ENCODE measurements at places on chromosomes 4 and X.

- DNase-seq = no peak
Observed at GRCh38 chr4:95761426-95761825, 78.5 kb upstream of the PDHA2 start.

DNA sequence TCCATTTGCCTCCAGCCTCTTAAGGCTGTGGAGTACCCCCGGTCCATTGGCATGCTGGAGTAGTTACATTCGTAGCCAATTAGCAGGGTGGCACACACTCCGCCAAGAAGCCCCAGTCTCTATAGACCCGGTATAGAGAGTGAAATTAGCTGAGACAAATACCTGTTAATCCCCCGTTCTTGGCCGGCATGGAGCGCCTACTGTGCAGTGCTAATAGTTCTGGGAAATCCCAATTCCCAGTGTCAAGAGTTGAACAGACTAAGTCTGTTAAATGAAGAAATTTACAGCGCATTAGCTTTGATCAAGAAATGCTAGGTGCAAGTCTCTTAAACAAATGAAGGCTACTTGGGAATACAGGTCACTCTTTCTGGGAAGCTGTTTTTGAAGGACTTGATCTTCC, 127.8 kb upstream of the ARX start:
- no peak for DNase-seq

DNA sequence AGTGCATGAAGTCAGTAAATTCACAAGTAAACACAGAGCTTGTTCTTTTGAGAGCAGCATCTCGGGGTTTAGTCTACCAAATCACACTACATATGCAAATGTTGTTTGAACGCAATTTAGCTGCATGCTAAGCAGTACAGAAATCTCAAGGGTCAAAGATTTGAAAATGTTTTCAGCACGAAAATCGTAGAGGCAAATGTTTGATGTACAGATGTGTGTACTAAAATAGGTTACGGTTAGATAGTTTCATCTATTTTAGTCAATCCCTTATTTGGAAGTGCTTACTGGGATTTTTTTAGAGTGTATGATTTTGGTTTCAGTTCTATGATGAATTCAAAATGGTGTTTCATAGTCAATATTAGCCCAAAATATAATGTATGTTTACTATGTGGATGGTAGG, 1928.2 kb upstream of the TENM3 start:
- DNase-seq = no peak

- DNase-seq = no peak
Observed at GRCh38 chr4:85393201-85393600, 81.7 kb upstream of the ARHGAP24 start.

DNA sequence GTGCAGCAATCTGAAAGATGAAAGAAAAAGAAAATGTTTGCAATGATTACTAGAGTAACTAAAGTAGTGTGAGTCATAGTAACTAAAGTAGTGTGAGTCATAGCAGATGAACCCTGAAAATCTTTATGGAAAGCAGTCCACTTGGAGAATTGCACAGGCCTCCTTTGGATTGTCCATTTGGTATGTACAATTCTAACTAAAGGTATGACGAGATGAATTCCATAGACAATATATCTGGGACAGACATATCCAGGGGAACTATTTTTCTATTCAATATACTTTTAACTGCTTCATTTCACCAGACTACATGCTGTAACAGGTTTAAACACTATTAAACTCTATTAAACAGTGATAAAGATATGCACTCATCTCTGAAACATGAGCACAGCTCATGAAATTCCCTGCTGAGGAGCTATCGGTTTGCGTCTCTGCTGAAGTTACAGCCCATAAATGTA, 798.7 kb downstream of the PCDH7 start:
- no peak for DNase-seq

- no peak for DNase-seq
Observed at GRCh38 chr4:130753926-130754325, 1658.0 kb downstream of the C4orf33 start.

DNA sequence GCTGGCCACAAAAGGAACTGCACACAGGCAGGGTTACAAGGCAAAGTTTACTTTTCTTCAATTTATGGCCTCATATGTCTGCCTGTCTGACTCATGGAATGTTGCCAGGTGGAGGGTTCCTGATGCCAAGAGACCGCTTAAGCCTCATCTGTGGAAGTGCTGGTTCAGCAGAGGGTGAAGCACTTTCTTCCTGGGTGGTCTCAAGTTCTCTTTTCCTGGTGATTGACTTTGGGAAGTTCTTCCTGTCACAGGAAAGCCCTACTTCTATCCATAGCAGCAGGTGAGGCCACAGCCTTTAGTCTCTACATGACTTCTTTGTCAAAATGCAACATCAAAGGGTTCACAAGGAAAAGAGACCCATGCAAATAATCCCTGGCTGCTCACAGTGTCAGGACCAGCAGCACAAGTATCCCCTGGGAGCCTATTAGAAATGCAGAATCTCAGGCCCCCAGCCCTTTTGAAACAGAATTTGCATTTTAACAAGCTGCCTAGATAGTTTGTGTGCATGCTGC, 81.4 kb upstream of the IGFBP7 start:
- no peak for DNase-seq

DNA sequence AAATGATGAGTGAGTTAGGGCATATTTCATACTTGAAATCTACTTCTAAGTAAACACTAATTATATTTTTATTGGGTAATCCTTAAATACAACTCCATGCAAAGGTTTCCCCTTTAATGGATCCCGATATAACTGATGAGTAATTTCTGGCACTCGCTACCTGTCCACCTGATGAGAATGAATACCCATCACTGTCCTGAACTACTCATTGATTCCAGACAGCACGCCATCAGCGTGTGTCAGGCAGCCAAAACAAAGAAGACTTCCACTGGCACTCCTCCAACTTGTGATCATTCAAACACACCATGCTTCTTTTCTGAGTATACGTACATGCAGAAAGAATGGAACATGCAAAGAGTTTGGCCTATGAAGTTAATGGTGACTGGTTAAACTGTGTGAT, 69.4 kb downstream of the HCCS start:
- DNase-seq = no peak

DNA sequence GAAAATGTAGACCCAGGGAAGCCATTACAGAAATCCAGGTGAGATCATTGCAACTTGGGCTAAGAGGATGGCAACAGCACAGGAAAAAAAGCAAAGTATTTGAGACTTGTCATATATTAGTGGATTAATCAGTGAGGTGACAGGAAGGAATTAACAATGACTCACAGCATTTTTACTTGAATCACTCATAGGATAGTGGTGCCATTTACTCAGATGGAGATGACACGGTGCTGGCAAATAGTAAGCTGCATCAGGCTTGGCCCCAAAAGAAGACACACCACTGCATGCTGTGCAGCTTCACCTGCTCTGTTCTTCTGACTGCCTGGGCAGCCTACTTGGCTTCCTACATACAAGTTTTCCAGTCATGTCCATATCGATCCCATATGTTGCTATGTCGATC, 144.8 kb downstream of the FRYL start:
- no peak for DNase-seq

DNA sequence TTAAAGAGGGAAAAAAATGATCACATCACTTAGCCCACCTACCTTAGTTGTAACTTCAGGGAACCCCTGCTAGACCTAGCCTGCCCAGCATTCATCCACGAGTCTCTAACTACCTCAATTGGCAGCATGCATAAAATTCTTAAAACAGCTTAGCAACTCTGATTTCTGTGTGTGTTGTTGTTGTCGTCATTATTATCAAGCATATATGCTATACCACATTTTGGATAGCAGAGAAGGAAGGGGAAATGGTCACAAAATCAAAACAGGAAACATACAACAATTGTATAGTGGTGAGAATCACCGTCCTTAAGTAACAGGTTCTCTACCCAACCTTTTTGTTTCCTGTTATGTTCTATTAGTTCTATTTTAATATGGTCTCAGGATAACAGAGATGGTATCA, 2.7 kb upstream of the ACOT9 start:
- no peak for DNase-seq

DNA sequence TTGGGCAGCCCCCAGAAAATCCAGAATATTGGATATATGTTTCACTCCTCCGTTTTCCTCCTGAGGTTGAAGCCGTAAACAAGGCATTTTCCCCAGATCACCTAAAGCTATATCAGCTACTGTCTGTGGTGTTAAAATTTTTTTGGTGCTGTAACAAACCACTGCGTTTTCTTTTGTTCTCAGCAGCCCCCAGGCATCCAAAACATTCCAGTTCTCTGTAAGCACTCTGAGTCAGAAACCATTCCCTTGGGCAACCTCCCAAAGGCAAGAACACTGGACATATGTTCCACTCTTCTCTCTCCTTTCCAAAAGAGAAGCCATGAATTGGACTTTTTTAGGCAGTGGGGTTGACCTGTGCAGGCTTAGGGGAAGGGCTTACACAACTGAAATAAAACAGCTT, 310.9 kb downstream of the MID1IP1 start:
- no peak for DNase-seq

DNA sequence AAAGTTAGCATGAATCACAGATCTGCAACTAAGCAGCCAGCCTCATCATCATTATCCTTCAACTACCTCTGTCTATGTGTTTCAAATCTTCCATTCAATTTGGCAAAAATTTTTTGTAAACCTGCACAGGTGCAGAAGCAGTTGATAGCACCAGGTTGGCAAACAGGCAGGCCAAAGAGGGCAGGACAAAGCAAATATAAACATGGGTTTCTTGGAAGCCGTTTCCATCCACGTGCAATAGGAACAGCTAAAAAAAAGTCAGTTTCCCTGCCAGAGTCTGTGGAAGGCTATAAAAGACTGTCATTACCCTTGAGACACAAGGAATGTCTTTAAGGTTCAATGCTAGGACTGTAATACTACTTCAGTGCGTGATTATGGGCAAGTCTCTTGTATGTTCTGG, 253.2 kb downstream of the PDHA2 start:
- no peak for DNase-seq

GRCh38 chrX:97867266-97867665, 983.6 kb downstream of the RPA4 start:
- no peak for DNase-seq

DNA sequence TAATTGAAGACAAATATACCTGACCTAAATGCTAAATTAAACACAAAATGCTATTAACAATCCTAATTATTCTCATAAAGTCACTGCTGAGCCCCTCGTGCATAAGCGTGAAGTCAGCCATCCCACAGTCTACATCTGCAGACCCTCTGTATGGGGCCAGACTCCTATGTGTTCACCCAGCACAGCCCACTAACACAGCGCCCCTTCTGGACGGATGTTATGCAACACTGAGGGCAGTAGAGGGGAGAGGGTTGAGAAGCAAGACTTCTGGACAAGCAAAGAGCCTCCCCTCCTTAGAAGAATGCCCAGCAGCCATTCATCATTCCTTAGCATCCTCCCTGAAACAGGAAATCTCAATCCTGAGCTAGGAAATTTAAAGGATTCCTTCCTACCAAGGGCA, 7.9 kb downstream of the TRPC3 start:
- no peak for DNase-seq

GRCh38 chr4:126965877-126966276, 666.9 kb upstream of the INTU start:
- DNase-seq = no peak

- no peak for DNase-seq
Observed at GRCh38 chr4:60897415-60897814, 302.7 kb upstream of the ADGRL3 start.

DNA sequence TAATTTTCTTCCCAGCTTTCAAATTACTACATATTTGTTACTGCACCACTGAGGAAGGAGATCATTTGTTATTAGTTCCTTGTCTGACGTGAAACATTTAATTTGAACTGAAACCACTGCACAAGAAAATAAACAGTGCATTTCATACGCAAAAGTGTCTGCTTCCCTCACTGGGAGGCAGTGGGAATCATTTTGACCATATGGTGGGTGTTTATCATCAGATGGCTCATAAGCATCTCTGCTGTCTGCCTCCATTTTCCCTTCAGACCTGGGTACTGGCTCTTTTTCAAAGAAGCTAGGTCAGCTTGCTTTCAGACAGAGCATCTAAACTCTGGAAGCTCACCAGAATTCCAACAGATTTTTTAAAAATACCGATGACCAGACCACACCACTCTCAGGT, 135.2 kb downstream of the PCDH19 start:
- DNase-seq = no peak

DNA sequence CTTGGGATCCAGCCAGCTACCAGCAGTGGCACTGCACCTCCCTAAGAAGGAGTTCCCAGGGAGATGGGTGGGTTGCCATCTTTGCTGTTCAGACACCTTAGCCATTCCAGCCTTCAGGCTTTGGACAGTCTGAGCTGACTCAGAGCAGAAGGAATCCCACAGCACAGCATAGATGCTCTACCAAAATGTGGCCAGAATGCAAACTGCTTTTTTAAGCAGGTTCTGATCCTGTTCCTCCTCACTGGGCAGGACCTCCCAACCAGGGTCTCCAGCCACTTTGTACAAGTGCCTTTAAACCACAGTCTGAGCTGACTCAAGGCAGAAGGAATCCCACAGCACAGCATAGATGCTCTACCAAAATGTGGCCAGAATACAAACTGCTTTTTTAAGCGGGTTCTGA, 209.0 kb downstream of the NPNT start:
- DNase-seq = no peak

DNA sequence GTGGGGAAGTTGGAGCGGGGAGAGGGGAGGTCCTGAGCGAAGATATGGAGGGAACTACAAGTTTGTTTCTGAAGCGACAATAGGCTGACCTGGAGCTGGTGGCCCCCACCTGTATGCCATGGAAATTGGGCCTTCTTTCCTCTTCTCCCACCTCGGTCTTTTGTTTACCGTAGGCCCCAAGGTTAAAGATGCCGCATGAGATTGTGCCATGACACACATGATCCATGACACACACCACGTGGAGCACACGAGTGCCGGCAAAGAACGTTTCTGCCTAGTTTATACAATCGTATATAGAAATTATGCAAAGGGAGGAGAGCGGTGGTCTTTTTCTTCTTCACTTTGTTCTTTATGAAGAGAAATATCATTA, 408 bp downstream of the TMEM33 start:
- DNase-seq = no peak

DNA sequence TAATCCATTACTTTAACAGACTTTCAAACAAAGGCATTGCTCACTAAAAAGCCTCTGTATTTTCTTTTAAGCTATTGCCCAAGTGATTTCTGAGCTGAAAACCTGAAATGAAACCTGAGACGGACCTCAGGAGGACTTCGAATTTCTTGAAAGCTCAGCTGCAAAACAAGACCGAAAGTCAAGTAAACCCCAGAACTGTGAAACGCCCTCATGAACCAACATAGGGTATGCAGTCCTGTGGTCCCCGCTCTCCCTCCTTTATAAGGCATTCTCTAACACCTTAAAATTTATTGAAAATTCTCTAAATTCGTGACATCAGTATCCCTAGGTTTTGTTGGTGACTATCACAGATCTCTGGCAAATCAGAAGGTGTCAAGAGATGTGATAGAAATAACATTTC, 91.8 kb downstream of the SHISA3 start:
- DNase-seq = no peak
